Activated T-cell treated with anti-CD3 and anti-CD28 coated beads, Interleukin-2, amount 50 U/mL, for 4 hours (primary cell): ENCODE measurements at places on chromosomes 1 and 21. TPM values are rescaled to one million over a fixed set of nuclear protein-coding genes. Genes with fewer than 3 reads are reported as not detected.

Gene REN
- not detected for total RNA-seq

Gene PPFIA4
- total RNA-seq: 0.82 TPM

- no peak for DNase-seq
Measured at GRCh38 chr1:38991638-38992411, 749 bp downstream of the AKIRIN1 start.

GRCh38 chr1:89354205-89354604, 9.7 kb upstream of the GBP6 start:
- DNase-seq: no peak

- DNase-seq: no peak
Measured at GRCh38 chr21:27570306-27570868, 603.5 kb upstream of the ADAMTS5 start.

GRCh38 chr1:94045465-94046056, 75.4 kb downstream of the ABCA4 start:
- DNase-seq: peak; percentile 9
